Stimulated activated CD4-positive, alpha-beta T cell treated with anti-CD3 and anti-CD28 coated beads, TNF-alpha, amount 100 ng/mL, for 4 hours (primary cell): ENCODE measurements at places on chromosomes 16 and 17.

DNA sequence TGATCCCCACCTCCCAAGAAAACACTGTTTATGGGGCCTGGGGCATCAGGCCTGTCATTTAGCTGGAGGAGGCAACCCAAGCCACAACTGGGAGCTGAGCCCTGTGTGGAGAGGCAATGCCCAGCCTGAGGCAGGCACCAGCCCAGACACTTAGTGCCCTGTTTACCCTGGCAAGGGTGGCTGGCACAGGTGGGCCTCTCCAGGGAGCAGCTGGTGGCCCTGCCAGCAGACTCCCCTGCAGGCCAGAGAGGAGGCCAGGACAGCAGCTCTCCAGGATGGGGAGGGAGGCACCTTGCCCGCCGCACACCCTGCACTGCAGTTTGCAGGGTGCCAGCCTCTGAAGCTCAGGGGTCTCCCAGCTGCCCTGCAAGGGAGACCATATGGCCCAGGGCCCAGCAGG lies 9.1 kb upstream of the TMEM92 start:
- DNase-seq, result no peak

GRCh38 chr17:76160896-76161528 lies 20.0 kb upstream of the FOXJ1 start:
- DNase-seq, result no peak

- DNase-seq, result no peak
Observed at GRCh38 chr16:68091380-68092261, 6.5 kb downstream of the NFATC3 start.

- no peak for DNase-seq
Observed at GRCh38 chr16:57621521-57622271, 6.7 kb upstream of the ADGRG1 start.

DNA sequence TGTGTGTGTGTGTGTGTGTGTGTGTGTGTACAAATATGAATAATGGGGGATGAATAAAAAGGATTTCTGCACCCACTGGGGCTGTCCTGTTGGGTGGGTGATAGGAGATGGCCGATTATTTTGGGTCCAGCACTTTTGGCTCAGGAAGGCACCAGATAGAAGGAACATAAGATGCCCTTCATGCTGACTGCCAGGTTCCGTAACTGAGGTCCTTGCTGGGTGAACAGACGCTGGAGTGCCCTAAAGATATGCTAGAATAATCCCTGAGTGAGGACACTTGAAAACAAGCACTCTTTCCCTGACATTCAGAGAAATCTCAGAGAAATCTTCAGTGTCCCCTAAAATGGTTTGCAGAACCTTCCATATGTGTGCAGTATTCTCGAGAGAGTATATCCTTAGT lies 17.7 kb downstream of the IRX6 start:
- DNase-seq, result no peak

- no peak for DNase-seq
Observed at GRCh38 chr16:87169509-87169995, 147.6 kb downstream of the C16orf95 start.

DNA sequence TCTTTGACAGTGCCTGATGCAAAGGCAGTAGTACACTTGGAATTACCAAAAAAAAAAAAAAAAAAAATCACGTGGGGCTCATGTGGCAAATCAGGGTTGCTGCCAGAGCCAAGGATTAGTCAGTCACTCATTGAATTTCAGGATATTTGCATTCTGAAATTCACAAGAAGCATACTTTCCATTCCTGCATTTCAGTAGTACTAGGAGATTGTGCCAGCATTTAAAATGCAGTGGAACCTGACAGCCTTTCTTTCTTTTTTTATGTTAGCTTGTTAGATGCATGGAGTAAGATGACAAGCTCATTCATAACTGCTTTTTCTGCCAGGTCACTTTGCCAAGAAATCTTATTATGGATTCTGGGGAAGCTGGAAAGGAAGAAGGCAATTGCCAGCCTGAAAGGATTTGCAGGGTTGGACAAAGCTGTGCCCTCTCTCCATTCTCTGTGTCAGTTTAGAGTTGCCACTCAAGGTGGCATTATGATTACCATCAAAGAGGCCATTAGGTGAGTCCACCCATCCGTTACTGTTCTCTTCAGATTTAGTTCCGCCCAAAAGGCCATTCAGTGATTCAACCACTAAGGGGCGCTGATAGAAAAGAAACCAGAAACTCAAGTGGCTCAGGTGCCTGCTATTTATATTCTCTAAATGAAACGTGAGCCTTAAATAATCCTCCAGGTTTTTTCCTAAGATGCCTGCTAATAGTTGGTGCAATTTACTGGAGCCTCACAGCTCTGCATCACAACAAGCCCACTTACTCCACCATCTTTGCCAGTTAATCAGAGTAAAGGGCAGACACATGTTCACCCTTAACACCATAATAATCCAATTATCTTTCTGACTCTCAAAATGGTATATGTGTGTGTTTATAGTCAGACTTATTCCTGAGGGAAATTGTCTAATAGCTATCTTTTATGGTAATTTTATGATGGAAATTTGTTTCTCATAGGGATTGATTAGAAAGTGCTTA lies 59.0 kb downstream of the TANGO6 start:
- no peak for DNase-seq

DNA sequence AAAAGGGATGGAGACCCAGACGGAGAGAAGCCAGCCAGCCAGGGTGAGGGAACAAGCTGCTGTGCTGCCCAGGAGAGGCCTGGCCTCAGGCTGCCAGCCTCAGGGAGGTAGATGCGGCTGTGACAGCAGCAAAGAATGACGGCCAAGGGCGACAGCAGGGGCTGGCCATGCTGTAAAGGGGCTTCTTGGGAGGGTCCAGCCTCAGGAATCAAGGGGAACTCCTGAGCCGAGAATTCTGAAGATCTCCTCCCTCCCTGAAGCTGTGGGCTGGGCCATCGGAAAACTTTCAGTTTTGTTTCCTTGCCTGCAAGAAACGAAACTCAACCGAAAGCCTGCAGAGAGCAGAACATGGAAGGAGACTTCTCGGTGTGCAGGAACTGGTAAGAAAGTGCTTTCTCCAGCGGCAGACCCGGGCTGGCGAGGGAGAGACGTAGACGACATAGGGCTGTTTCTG lies at the start of gene XAF1:
Gene XAF1, plus strand, starts transcription at position 316 of the 454 bp plus-strand sequence. Its CDS starts 33 bp downstream, at position 349.
- DNase-seq, result peak; percentile 41

DNA sequence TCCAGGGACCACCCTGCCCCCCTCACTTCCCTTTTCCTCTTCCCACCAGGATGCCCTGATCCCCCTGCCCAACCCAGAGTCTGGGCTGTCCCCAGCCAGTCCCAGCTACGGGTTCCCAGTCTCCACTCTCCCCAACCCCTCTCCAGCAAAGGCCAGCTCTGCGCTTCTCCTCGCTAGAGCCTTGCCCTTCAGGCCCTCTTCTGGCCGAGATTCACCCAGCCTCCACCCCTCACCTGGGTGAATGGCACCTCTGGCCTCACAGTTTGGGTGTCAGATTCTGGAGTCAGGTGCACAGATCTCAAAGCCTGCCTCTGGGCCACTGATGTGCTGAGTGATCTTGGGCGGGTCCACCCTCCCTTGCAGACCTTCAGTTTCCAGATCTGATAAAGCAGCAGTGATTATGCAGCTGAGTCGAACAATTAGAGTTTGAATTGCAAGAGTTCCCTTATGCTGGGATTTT lies 185.6 kb upstream of the TNRC6C start:
- DNase-seq, result no peak

DNA sequence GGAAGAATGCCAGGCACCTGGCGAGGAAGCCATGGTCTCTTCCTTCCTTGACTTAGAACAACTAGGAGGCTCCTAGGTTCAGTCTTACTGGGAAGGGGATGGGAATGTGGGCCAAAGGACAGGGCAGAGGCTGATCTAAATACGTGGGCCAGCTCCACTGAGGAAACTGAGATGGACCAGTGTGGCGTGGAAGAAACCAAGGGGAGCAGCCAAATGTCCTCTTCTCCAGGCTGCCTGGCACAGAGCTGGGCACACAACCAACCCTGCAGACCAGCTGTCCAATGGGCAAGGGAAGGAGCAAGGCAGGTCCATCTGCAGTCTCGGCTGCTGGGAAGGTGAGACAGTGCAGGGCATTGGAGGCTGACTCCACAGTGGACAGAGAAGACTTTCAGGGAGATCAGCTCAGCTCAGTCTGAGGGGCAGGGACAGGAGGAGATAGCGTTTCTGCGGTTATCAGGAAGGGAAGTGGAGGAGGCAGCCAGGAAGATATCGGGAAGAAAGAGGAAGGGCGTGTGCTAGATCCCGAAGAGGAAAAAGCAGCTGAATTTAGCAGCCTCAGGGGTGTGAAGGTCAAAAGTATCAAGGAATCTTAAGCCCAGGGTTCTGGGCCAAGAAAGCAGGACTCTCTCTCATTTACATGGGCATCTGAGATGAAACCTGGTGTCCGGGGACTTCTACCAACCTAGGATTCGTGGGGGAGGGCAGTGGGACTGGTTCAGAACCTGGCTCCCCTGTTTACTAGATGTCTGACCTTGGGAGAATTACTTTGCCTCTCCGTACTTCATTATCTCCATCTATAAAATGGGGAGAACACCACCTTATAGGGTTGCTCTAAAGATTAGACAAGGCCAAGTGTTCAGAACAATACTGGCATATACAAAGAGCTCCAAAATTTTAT lies 1.8 kb downstream of the KIFC3 start:
- DNase-seq, result no peak
